ENCODE measurements at places on chromosomes 3 and 15. TPM values are rescaled to one million over a fixed set of nuclear protein-coding genes. Genes with fewer than 3 reads are reported as not detected.

Gene SCAANT1
- polyA plus RNA-seq, result not detected

Gene MITF
- 29.0 TPM for polyA plus RNA-seq

Gene CCR8
- polyA plus RNA-seq, result not detected

Gene OSTN
- polyA plus RNA-seq, result 0.05 TPM

Gene GABRB3
- 0.35 TPM for polyA plus RNA-seq

Gene LIPC
- not detected for polyA plus RNA-seq

Gene OR5H14
- not detected for polyA plus RNA-seq

Gene CPNE4
- not detected for polyA plus RNA-seq

Gene PGBD4
- 0.70 TPM for polyA plus RNA-seq

Gene ROBO2
- 0.06 TPM for polyA plus RNA-seq

Gene PLIN1
- polyA plus RNA-seq, result 6.9 TPM

Gene HSPBAP1
- polyA plus RNA-seq, result 18.9 TPM

Gene STAC
- 0.23 TPM for polyA plus RNA-seq

Gene GP5
- polyA plus RNA-seq, result not detected

Gene EPHA6
- polyA plus RNA-seq, result not detected

Gene CADPS
- not detected for polyA plus RNA-seq

Gene FBXW12
- 0.01 TPM for polyA plus RNA-seq

Gene RNF111
- polyA plus RNA-seq, result 8.3 TPM

Gene INKA1
- 2.4 TPM for polyA plus RNA-seq

Gene RGMA
- polyA plus RNA-seq, result 39.2 TPM

Gene GNAT1
- not detected for polyA plus RNA-seq

Gene CLRN1
- not detected for polyA plus RNA-seq

Gene SGO1
- not detected for polyA plus RNA-seq

Gene GRK7
- 0.04 TPM for polyA plus RNA-seq

Gene ACTC1
- 45.9 TPM for polyA plus RNA-seq

Gene MLF1
- polyA plus RNA-seq, result 35.0 TPM

Gene GOLGA8K
- 0.07 TPM for polyA plus RNA-seq

Gene DAG1
- 35.1 TPM for polyA plus RNA-seq

Gene LPCAT4
- 6.7 TPM for polyA plus RNA-seq

Gene PAK6
- 1.1 TPM for polyA plus RNA-seq

Gene SERINC4
- polyA plus RNA-seq, result 0.57 TPM

Gene CSPG4
- polyA plus RNA-seq, result 8.1 TPM

Gene TM4SF1
- polyA plus RNA-seq, result 44.2 TPM

Gene DAPK2
- 13.4 TPM for polyA plus RNA-seq

Gene TERC
- 0.23 TPM for polyA plus RNA-seq

Gene ALDH1A2
- 0.74 TPM for polyA plus RNA-seq

Gene ERICH6
- not detected for polyA plus RNA-seq

Gene LPP
- 8.7 TPM for polyA plus RNA-seq

Gene TMCO5A
- not detected for polyA plus RNA-seq

Gene TMEM41A
- 6.5 TPM for polyA plus RNA-seq

Gene TTC14
- 4.8 TPM for polyA plus RNA-seq

Gene MORC1
- polyA plus RNA-seq, result not detected

Gene PDZRN3
- polyA plus RNA-seq, result 2.5 TPM

Gene CASR
- not detected for polyA plus RNA-seq

Gene CPLX3
- not detected for polyA plus RNA-seq

Gene GASK1A
- 0.62 TPM for polyA plus RNA-seq

Gene CSTA
- 0.67 TPM for polyA plus RNA-seq

Gene SNTN
- polyA plus RNA-seq, result not detected

Gene CLEC3B
- polyA plus RNA-seq, result 29.6 TPM

Gene NBEAL2
- 13.0 TPM for polyA plus RNA-seq

Gene LMOD3
- 9.0 TPM for polyA plus RNA-seq

Gene GPR62
- polyA plus RNA-seq, result 0.04 TPM

Gene GOLGA8F
- polyA plus RNA-seq, result not detected

Gene PAQR9
- 1.00 TPM for polyA plus RNA-seq
